Activated CD4-positive, alpha-beta T cell treated with anti-CD3 and anti-CD28 coated beads for 36 hours (primary cell): ENCODE measurements at places on chromosomes 12 and 14. TPM values are rescaled to one million over a fixed set of nuclear protein-coding genes. Genes with fewer than 3 reads are reported as not detected.

DNA sequence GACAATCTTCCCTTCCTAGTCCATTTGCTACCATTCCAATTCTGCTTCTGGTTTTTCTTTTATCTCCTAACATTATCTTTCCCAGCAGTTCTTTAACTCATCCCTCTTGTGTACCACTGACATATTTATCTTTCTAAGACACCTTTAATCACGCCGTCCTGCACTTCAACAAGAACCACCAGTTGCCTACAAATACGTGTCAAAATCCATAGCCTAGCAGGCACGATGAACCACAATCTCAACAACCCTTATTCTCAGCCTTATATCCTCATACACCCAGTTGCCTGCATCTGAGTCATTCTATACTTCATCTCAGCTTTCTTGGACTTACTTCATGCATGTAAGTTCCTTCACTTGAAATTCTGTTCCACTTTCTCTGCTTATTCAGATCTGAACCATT is 16.4 kb upstream of the ST8SIA1 start:
- no peaks in the 10 kb centered on the region for H3K4me1 ChIP-seq
- no peak overlapping the region for H3K27ac ChIP-seq
- DNase-seq: no peak
- no peaks in the 10 kb centered on the region for H3K27me3 ChIP-seq
- H3K36me3 ChIP-seq: no peaks in the 10 kb centered on the region
- no peak overlapping the region for H3K4me3 ChIP-seq

DNA sequence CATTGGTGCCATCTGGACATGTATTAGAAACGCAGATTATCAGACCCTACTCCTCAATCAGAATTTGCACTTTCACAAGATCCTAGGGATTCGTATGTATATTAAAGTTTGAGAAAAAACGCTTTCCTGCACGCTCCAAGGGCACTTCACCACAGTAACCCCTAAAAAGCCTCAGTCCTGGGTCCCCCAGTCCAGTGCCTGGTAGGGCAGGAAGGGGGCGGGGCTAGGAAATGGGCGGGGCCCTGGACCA is 369 bp downstream of the DEPDC4 start:
- DNase-seq: peak; percentile 96
- no peaks in the 10 kb centered on the region for H3K27me3 ChIP-seq
- peak overlapping the region; percentile 82 for H3K4me3 ChIP-seq
- peak overlapping the region; percentile 95 for H3K27ac ChIP-seq
- H3K36me3 ChIP-seq: peaks cover 1% of the 10 kb centered on the region

DNA sequence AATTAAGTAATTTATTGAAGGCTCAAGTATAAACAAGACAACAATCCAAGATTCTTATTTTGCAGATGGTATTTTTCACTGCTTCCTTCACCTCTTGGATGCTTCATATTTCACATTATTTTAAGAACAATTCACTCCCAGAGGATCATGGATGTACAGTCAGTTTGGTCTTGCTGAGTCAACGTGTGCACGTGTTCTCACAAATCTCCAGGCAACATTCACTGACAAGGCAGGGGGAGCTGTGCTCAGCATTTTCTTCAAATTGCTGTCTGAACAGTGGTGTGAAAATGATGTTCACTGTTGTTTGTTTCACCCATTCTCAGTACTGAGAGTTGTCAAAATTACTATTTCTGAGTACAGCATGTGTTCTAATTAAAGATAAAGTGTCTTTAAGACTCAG is 118.3 kb upstream of the SLC38A4 start:
- H3K36me3 ChIP-seq: no peaks in the 10 kb centered on the region
- no peak overlapping the region for H3K27ac ChIP-seq
- peak; percentile 11 for DNase-seq

GRCh38 chr14:99955826-99956455 is 109.3 kb upstream of the EVL start:
- H3K27ac ChIP-seq: no peak overlapping the region
- no peaks in the 10 kb centered on the region for H3K36me3 ChIP-seq
- peak; percentile 18 for DNase-seq

Gene KLRD1
- 0.05 TPM for total RNA-seq
